ENCODE measurements at places on chromosomes 13 and 19.
A peak's percentile ranks its signal among the peaks of the same experiment; 100 is the strongest.

DNA sequence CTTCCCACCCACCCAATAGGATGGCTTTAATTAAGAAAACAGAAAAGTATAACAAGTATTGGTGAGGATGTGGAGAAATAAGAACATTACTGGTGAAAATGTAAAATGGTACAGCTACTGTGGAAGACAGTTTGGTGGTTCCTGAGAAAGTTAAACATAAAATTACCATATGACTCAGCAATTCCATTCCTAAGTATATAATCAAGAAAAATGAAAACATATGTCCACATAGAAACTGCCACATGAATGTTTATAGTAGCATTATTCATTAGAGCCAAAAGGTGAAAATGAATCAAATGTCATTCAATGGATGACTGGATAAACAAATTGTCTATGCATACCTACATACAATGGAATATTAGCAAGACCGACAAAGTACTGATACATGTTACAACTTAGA lies 16.9 kb downstream of the DZIP1 start:
- no peak for DNase-seq

DNA sequence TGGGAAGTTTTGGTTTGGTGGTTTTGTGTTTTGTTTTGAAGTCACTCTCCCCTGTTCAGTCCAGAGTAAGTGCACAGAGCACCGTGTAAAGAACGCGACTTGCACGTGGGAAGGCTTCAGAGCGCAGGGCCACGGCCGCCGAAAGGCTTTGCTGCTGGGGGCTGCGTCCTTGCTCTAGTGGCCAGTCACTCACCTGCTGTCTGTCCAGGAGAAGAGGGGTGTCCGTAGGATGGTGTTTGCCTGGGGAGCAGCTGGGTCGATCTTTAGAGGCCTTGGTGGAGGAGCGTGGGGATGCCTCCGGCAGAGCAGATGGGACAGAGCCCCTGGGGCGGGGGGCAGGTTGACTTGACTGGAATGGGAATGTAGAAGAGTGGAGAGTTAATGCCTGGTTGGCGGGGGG lies 116.6 kb upstream of the MCF2L start:
- no peak for DNase-seq

GRCh38 chr19:49987159-49987698 lies 26.3 kb upstream of the SIGLEC11 start:
- no peak for DNase-seq

DNA sequence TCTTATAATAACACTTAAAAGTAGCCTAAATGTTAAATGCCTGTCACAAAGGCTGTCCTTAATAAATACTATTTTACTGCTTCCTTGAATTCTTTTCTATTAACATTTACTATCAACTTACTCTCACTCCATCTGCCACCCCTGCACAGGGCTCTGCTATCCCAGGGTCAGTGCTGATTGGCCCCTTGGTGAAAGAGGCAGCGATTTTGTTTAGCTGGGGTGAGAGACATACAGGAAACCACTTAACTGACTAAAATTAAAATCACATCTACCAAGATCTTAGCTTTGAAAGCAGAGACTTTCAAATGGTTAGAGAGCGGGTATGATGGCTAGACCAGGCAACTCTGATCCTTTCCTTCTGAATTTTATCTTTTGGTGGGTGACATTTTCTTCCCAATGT lies 149.9 kb upstream of the HTR2A start:
- no peak for DNase-seq

GRCh38 chr19:4531562-4532165 lies 3.4 kb downstream of the PLIN5 start:
- DNase-seq: peak; percentile 6

DNA sequence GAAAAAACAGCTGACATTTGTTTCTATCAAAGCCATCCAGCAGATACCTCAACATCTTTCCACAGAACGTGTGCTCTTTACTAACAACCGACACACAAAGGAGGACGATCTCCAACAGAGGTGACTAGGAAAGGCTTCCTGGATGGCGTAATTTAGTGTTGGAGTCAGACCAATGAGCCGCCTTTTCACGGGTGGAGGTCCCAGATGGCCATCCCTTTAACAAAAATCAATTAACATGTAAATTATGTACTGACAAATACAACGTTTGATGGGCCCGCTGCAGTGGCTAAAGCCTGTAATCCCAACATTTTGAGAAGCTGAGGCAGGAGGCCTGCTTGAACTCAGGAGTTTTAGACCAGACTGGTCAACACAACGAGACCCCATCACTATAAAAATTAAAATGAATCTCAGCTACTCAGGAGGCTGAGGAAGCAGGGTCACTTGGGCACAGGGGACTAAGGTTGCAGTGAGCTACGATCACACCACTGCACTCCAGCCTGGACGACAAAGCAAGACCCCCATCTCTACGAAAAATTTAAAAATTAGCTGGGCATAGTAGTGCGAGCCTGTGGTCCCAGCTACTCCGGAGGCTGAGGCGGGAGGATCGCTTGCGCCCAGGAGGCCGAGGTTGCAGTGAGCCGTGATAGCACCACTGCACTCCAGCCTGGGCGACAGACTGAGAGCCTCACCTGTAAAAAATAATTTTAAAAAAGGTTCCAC lies 1.2 kb upstream of the DPY19L3 start:
- DNase-seq: no peak

DNA sequence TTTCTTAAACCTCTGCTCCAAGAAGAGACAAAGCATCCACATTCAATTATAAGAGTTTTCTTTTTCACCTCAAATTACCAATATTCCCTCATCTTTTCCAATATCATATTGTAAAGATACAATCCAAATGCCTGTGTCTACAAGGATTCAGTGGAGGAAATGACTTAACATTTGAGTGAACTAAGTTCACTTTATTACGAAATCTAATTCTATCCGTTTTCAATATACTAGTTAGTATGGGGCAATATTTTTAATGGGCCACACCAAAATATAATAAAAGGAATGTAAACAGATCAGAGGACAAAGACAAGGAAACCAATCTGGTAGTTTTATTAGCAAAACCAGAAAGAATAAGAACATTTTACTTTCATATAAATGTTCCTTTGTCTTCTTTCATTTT lies 136.0 kb downstream of the DCLK1 start:
- DNase-seq: no peak

DNA sequence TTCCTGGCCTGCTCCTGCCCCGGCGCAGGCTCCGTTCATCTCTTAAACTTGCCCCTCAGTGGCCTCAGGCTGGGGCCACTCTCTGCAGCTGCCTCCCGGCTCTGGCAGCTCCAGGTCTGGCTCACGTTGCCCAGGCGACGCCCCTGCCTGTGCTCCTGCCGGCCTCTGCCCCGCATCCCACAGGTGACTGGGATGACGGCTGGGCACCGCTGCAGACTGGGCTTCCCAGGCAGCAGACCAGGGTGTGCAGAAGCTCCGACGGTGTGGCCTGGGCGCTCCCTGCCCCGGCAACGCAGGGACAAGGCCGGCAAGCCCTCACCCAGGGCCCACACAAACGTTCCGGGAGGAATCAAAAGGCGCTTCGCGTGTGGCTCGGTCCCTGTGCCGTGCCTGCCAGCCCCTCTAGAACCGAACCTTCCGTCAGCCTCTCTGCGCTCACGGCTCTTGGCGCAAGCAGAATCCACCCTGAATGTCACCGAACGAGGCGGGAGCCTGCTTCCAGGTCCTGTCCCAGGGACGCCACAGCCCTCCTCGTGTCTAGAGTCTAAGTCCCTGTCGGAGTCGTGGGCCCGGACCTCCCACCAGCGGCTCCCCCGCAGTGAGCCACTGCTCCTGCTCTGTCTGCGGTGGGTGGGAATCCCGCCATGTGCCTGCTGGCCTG lies 64.8 kb downstream of the MLLT1 start:
- DNase-seq: no peak

All from DMS79 treated with DMSO at 0.1 percent for 48 hours (cell line).